ENCODE measurements at places on chromosomes 7 and 10.

GRCh38 chr10:51876979-51877378, 177.6 kb upstream of the CSTF2T start:
- no peak for DNase-seq

GRCh38 chr7:31443457-31443856, 70.4 kb upstream of the ITPRID1 start:
- DNase-seq, result peak; percentile 30

DNA sequence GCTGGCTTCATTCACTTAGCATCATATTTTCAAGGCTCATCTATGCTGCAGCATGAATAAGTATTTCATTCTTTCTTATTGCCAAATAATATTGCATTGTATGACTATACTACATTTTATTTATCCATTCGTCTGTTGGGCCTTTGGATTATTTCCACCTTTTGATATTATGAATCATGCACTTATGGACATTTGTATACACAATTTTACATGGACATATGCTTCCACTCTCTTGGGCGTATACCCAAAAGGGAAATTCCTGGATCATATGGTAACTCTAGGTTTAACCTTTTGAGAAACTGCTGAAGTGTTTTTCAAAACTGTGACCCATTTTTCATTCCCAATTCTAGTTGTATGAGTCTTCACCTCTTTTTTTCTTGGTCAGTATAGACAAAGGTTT, 80.3 kb upstream of the GNAI1 start:
- DNase-seq, result peak; percentile 55

GRCh38 chr7:78315119-78315518, 516.5 kb downstream of the PHTF2 start:
- no peak for DNase-seq

DNA sequence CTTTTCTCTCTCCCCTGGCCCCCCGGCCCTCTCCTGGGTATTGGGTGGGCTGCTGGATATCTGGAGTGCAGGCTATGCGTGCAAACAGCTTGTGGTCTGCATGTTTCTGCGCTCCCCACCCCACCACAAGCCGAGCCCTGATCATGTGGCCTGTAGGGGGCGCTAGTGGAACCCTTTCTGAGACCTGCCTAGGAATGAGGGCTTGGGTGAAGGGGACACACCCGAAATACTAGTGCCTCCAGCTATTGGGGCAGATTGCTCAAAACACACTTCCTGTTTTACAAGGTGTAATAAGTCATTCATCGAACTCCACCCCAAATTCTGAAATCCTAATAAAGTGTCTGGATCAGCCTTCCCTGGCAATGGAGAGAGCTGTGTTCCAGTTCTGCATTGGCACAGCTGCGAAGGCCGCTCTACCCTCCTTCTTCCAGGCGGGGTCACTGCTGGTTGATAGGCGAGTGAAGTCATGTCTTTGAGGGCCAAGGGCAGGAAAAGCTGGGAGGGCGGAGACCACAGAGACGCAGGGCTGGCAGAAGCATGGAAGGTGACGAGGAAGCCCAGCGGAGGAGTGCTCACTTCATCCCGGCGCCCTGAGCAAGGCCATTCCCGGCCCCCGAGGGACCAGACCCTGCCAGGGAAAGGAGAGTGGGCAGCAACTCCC, 19.8 kb upstream of the PRRT4 start:
- DNase-seq, result no peak

- DNase-seq, result no peak
Measured at GRCh38 chr7:130752424-130752823, 18.4 kb upstream of the KLF14 start.

- DNase-seq, result no peak
Measured at GRCh38 chr10:116602648-116603400, 12.1 kb downstream of the PNLIPRP1 start.

DNA sequence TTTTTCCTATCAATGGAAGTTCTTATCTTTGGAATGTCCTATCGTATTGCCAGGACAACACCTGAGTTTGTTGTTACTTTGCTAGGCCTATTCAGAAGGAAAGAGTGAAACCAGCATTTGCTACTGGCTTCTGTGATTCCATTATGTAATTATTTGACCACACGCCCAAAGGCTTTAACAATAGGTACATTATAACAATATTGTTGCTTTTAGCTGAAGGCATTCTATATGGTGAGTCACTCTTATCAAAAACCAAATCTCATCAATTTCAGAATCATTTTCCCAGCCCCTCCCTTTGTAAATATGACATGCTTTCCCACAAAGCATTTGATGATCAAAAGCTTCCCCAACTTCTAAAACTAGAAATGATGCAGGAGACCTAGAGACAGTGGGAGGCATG, 294.4 kb upstream of the NEBL start:
- DNase-seq, result no peak

DNA sequence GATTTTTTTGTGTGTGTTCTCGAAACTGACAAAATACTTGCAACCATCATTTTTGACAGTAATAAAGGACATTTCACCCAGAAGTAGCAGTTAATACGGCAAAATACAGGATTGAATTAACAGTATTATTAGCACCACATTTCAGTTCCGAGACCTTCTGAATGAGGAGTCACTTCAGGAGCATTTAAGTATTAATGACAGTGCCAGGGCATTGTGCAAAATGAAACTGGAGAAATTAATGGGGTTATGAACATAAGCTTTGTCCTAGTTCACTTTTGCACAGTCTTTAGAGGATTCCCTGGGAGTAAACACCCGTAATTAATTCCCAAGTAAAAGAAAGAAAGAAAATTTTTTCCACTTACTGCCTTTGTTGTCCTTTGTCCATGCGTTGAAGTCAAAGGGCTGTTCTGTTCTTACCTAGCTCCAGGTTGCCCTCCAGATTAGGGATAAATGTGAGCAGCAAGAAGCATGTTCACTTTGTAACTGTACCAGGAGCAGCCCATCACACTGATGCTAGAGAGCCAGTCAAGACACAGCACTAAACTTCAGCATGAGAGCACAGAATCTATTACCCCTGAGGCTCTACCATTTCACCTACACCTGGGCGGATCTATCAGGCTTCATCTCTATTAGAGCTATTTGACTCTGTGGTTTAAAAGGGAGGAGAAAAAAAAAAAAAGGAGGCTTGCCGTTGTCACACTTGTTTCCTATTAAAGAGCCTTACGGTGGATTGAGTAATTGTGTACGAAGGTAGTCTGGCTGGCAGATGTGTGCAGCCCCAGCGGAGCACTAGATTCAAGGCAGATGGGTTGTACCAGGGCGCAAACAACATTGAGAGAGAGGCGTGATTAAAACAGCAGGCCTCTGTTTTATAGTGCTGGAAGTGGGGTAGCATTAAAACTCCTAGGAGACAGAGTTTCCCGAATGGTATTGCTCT, 297.8 kb upstream of the SEMA3A start:
- no peak for DNase-seq

- no peak for DNase-seq
Measured at GRCh38 chr7:106068986-106069385, 43.1 kb downstream of the SYPL1 start.

GRCh38 chr7:142584765-142585164, 164.5 kb upstream of the PRSS1 start:
- DNase-seq, result no peak

DNA sequence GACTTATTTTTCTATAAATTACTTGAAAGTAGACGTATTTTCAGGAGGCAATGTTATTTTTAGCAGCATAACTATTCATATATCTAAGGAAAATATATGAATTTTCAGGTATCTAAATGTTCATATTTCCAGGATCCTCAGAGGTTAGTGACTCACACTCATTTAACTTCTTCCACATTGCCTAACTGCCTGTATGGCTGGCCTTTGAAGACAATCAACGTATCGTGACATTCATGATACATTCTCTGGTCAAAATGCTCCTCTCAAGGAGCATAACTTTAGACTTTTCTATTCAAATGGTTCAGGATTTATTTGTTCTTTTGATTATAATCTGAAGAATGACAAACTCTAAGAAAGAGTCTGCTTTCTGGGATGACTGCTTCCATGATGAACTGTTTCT, 89.3 kb downstream of the SEMA3C start:
- no peak for DNase-seq

DNA sequence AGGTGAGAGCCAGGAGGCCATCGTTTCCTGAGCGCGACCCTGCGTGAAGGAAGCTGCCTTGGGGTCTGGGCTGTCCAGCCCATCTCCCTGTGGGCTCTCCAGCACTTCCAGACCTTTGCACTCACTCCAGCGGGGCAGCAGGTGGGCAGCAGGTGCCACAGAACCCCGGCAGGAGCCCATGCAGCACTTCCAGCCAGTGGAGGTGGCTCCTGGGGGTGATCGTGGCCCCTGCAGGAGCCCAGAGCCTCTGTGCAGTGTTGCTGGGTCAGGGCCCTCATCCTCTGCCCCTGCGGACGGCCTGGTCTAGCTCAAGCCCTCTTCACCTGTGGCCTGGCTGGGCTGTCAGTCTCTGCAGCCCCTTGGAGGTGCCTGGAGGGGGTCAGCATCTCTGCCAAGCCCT, 59.9 kb downstream of the PWWP2B start:
- no peak for DNase-seq

GRCh38 chr10:59513558-59513957, 151.2 kb upstream of the FAM13C start:
- peak; percentile 59 for DNase-seq

DNA sequence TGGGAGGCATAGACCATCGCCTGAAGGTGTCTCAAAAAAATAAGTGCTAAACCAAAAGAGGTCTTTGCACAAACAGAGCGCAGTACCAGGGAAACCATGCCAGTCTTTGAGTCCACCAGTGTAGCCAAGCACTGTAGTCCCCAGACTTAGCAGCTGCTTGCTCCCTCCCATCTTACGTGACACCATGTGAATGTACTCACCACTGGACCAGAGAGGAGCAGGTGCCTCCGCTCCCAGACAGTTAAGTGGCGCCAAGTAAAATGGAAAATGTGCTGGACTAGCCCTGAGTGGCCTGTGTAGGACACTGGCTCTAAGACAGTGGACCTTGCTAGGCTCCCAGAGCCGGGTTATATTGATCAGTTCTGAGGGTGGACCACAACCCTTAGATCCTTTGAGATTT, 47.7 kb upstream of the PLEKHA1 start:
- no peak for DNase-seq

DNA sequence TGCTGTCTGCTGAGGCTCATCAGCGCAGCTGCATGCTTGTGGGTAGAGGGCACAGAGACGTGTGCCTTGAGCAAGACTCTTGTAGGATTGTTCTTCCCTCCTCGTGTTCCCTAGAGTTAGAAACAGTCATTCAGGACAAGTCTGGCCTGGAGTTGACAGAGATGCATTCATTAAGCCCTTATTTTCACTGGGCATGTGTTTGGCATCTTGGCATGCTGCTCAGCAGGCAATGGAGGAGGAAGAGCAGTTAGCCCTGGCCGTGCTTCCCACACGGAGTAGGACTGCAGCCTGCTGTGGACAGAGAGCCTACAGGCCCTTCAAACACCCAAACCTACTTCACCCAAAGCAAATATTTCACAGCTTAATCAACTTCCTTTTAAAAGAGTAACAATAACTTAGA, 73.0 kb upstream of the GJD4 start:
- no peak for DNase-seq

- no peak for DNase-seq
Measured at GRCh38 chr7:32283546-32283945, 206.6 kb downstream of the LSM5 start.

- peak; percentile 55 for DNase-seq
Measured at GRCh38 chr7:73870041-73870492, 9.1 kb downstream of the TMEM270 start.

DNA sequence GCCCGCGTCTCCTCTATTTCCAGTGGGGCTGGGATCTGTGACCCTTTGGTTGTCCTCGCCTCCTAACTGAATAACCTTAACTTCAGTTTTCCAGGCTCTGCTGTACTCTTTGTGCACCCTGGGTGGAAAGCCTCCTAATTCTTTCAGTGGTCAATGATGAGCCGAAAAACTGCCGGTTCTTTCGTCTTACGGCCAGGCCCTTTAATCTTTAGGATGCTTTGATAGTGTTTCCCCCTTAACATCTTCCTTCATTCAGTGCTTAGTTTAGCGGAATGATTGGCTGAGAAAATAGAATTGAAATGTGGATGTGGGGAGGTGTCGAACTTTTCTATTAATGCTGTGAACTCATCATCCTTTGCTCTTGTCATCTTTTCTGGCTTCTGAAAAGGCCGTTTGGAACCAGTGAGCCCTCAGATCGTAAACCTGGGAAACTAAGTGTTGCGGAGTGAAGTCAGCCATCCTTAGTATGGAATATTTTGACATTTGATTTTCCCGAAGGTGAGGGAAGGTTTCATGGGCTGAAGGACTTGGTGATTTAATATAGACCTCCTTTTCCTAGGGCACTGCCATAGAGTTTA, 847 bp downstream of the GARS1 start:
- no peak for DNase-seq

DNA sequence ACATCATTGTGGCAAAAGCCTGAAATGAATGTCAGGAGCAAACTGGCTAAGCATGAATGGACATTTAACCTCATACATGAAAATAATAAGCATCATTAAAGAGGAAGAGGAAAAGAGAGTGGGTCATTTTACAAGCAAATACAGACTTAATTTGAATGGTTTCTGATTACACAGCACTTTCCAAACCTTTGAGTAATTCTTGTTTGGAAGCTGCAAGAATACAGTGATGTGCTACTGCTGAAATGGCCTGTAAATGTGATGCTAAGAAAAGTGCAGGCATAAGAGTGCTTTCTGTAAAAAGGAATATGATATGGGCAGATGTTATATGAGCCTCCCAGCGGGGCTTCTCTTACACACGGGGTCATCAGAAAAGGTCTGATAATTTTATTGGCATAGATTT, 30.2 kb downstream of the TAS2R16 start:
- DNase-seq, result no peak

GRCh38 chr7:93889261-93889660, 1.3 kb downstream of the TFPI2 start:
- DNase-seq, result no peak

DNA sequence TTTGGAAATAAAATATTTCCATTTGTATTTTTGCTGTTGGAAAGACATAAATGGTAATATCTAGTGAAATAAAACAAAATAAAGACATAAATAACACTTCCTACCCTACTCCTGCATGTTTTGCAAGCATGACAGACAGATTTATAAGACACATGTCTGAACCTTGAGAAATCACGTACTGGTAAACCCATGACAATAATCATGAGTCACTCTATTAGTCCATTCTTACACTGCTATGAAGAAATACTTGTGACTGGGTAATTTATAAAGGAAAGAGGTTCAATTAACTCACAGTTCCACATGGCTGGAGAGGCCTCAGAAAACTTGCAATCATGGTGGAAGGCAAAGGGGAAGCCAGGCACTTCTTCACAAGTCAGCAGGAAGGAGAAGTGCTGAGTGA, 942.2 kb downstream of the REEP3 start:
- DNase-seq, result no peak

- no peak for DNase-seq
Measured at GRCh38 chr7:111026343-111026742, 64.6 kb upstream of the LRRN3 start.

GRCh38 chr10:86262688-86263181, 103.9 kb downstream of the GRID1 start:
- no peak for DNase-seq

- DNase-seq, result no peak
Measured at GRCh38 chr7:609365-609764, 89.7 kb upstream of the PDGFA start.

GRCh38 chr7:3068530-3068929, 24.9 kb upstream of the CARD11 start:
- no peak for DNase-seq

GRCh38 chr7:142897691-142898090, 12.1 kb upstream of the TRPV6 start:
- DNase-seq, result no peak

GRCh38 chr10:6274484-6274883, 71.8 kb downstream of the PFKFB3 start:
- no peak for DNase-seq

- DNase-seq, result no peak
Measured at GRCh38 chr7:30894009-30894408, 17.6 kb upstream of the AQP1 start.

GRCh38 chr10:125997586-125997985, 101.2 kb downstream of the FANK1 start:
- no peak for DNase-seq

Measured in muscle of back (tissue), 13 donors.